ENCODE measurements at places on chromosomes 5 and 9.
A peak's percentile ranks its signal among the peaks of the same experiment; 100 is the strongest.

GRCh38 chr5:57550132-57550531 is 67.5 kb upstream of the ACTBL2 start:
- no peak for DNase-seq

GRCh38 chr9:80775530-80775929 is 913.8 kb downstream of the TLE1 start:
- DNase-seq = no peak

DNA sequence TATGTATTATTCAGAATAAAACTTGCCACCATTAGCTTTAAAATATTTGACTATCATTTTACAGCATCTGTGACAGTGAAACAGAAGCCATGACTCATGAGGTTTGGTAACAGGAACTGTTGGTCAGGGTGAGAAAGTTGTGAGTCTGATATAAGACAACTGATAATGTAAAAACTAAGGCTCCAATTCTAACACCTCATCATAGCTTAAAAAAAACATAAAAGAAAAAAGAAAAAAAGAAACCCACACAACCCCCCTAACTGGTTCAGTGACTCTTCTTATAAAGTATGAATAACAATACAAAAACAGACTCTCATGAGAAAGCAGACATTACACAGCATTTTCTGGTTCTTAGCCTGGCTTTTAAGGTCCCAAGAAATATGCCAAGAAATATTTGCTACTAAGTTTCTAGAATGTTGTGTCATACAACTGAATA is 85.8 kb downstream of the MRPS27 start:
- peak; percentile 47 for DNase-seq

DNA sequence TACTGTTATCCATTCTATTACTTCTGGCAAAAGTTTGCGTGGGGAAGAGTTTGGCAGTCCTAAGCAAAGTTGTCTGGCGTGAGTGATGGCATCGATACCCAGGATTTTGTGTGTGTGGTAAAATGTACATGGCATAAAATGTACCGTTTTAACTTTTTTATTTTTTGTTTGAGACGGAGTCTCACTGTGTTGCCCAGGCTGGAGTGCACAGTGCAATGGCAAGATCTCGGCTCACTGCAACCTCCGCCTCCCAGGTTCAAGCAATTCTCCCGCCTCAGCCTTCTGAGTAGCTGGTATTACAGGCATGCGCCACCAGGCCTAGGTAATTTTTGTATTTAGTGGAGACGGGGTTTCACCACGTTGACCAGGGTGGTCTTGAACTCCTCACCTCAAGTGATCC is 55.4 kb upstream of the TJP2 start:
- no peak for DNase-seq

DNA sequence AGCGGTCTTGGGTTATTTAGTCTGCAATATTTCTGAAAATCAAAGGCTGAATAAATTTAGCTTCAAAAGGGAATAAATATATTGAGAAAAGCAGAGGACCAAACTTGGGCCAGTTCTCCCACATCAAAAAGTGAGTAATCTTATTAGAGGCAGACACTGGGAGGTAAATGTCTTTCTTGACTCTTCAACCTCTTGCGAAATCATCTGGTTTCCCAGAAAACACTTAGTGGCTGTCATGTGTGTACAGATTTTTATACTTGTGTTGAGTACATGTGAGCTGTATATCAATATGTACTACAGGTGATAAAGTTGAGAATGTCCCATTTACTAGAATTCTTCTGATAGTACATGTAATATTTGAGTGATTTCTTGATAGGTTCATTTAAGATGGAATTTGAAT is 454.9 kb downstream of the PRR16 start:
- DNase-seq = no peak

DNA sequence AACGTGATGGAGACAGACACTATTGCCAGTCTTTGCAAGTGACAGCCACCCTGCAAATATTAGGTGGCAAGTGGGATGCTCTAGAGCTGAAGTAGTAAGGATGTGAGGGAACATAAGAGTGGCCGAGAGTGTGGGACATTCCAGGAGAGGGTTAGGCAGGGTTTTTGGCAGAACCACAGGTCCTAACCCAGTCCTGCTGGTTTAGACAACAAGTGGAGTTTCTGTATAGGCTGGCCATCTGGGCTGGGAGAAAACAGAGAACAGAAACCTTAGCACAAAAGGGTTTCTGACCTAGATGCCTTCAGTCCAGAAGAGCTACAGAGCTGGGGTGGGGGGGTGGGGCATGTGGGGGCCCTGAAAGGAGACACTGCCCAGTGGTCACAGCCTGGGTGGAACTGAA is 107.4 kb downstream of the TMEM174 start:
- DNase-seq = no peak

- no peak for DNase-seq
These were observed 20.4 kb downstream of the ADAMTS2 start for GRCh38 chr5:179324760-179325295.

DNA sequence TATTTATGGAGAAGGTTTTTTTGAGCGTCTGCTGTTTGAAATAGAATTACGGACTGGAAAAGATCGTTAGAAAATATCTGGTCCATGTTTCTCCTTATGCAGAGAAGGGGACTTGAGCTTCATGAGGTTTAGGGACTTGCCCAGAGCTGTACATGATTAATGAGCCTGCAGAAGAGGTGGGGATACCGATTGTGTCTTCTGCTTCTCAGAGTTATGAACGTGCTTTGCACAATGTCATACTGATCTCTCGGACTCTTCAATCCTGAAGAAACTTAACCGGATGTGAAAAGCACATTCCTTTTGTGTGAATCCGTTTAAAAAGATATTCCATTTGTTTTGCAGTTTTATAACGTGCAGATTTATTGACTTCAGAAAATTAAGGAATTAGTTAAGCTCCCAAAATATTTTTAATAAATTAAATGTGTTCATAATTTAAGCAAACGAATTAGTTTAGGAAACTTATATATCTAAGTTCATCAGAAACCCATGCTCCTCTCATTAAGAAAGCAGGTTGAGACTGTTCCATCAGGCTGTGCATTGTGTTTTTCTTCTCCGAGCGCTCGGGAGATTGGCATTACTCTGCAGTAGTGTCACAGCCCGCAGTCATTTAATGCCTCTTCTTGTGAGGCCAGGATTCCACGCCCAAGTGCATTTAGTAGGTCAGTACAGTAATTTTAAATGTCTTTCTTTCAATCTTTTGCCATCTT is 40.8 kb upstream of the MEF2C start:
- DNase-seq = no peak

DNA sequence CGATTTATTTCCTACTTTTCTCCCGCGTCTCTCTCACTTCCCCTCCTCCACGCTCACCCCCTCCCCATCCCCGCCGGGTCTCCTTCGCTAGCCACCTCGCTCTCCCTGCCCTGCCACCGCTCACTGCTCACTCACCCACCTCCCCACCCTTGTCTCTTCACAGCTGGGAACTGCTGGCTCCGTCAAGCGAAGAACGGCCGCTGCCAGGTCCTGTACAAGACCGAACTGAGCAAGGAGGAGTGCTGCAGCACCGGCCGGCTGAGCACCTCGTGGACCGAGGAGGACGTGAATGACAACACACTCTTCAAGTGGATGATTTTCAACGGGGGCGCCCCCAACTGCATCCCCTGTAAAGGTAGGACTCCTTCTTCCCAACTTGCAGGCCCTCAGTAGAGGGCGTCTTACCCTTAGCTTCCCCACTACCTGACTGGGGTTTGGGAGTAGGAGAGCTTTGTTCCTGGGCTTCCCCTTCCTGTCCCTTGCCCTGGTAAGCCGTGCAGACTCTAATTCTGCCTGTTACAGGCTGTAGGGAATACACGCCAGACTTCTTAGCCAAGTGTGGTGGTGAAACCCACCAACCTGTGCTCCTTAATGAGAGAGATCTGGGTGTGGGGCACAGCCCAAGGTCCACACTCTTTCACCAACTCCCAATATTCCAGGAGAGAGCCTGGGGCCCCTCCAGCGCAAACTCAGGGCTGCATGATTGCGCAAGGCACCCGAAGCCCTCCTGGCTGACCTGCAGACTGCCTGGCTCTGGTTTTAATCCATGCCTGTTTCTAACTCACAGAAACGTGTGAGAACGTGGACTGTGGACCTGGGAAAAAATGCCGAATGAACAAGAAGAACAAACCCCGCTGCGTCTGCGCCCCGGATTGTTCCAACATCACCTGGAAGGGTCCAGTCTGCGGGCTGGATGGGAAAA is 2.5 kb downstream of the FST start:
- DNase-seq = peak; percentile 36

DNA sequence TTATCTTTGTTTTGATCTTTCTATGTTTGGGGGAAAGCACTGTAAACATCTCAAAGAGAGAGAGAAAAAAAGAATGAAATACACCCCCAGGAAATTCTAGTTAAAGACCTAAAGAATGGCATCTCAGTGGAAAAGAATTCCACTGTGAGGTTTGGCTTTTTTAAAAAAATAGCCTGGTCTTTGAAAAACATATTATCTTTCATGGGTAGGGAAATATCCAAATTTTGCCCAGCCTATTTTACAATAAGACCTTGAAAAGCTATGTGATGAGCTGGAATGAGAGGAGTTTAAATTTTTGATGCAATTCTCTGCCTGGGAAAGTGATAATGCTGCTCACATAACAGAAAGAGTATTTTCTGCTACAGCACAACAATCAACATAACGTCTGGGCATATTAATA is 348.1 kb upstream of the WWC1 start:
- DNase-seq = no peak

GRCh38 chr9:91603932-91604331 is 180.3 kb upstream of the NFIL3 start:
- no peak for DNase-seq

Measured in activated naive CD4-positive, alpha-beta T cell treated with anti-CD3 and anti-CD28 coated beads for 36 hours (primary cell).